ENCODE measurements at places on chromosomes 5 and 9. TPM values are rescaled to one million over a fixed set of nuclear protein-coding genes. Genes with fewer than 3 reads are reported as not detected.

DNA sequence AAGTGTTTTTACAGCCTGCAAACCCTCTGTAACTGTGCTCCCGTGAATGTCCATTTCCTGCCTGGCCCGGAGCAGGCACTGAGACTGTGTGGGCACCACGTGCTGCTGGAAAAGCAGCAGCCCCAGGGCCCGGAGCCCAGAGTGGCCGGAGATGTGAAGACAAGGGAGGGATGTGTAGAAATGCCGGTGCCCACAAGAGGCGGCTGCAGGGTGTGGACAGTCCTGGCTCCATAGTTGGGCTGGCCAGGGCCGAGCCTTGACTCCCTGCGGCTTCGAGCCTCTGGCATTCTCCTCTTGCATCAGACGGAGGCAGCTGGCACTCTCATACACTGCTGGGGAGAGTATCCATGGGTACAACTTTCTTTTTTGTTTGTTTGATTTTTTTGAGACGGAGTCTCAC is 13.2 kb upstream of the GFPT2 start:
- H3K27me3 ChIP-seq = no peaks in the 10 kb centered on the region

DNA sequence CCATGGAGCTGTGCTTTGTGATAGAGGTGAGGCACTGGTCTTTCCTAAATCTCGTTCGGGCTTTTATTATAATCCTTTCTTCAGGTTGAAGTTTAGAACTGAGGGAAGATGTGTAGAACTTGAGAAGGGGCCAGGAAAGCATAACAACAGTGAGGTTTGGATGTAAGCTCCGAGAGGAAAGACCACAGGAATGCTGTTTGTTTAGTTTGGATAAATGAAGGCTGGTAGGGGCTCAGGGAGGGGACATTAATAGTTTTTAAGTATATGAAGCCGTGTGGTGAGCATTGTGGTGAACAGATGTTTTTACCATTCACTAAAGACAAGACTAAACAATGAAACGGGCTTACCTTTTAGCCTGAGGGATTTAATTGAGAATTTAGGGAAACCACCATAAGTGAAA is 130.8 kb downstream of the ARHGAP26 start:
- H3K27me3 ChIP-seq = no peaks in the 10 kb centered on the region
- no peak overlapping the region for H3K27ac ChIP-seq
- H3K36me3 ChIP-seq = peaks cover 12% of the 10 kb centered on the region
- peaks cover 35% of the 10 kb centered on the region for H3K4me1 ChIP-seq
- DNase-seq = no peak

GRCh38 chr9:4743131-4743875 is 2.3 kb upstream of the AK3 start:
- DNase-seq = peak; percentile 32
- H3K27ac ChIP-seq = peak overlapping the region; percentile 46
- no peaks in the 10 kb centered on the region for H3K36me3 ChIP-seq

GRCh38 chr5:128538250-128539037 is 399 bp upstream of the FBN2 start:
- DNase-seq = peak; percentile 88
- H3K4me3 ChIP-seq = peak overlapping the region; percentile 79
- no peaks in the 10 kb centered on the region for H3K36me3 ChIP-seq
- peaks cover 68% of the 10 kb centered on the region for H3K27me3 ChIP-seq

- H3K4me3 ChIP-seq = peak overlapping the region; percentile 71
- 0 out of 2 replicates have a peak, but pooled peaks cover 3% of the 10 kb centered on the region for H3K36me3 ChIP-seq
- no peaks in the 10 kb centered on the region for H3K27me3 ChIP-seq
- no peak overlapping the region for H3K27ac ChIP-seq
Measured at GRCh38 chr9:83219154-83219923, 156.4 kb upstream of the RASEF start.

DNA sequence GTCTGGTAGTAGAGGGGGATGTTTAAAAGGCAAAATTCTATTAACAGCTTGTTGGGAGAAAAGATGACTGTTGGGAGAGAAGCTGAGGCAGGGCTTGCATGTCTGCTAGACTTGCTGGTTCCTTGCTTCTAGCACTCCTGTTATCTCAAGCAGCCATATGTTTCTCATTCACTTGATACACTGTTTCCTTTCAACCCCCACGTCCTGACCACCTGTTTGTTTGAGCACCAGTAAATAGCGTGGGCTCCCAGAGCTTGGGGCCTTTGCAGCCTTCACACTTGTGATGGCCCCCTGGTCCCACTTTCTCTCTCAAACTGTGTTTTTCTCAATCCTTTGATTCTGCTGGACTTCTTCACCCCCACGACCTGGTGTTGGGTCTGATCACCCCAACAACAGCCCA is 111.7 kb upstream of the TMEM161B start:
- H3K36me3 ChIP-seq = no peaks in the 10 kb centered on the region
- H3K27me3 ChIP-seq = no peaks in the 10 kb centered on the region
- DNase-seq = no peak
- no peak overlapping the region for H3K4me3 ChIP-seq
- no peak overlapping the region for H3K27ac ChIP-seq

DNA sequence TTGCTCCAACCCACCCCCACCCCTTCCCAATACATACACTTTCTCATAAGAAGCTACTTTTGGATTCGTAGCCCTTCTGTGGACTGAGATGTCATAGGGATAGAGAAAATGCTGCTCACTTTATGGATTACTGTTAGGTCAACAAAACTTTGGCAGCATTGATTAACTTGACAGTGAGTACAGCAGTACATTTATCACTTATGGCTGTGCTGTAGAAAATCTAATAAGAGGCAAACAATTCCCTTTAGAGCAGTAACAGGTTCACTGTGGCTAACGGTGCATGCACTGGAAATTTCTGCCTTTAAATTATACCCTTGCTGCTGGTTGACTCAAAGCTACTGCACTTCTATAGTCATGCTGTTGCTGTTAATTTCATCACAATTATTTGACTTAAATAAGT is 59.2 kb downstream of the PPIC start:
- no peak for DNase-seq
- H3K4me3 ChIP-seq = no peak overlapping the region
- H3K4me1 ChIP-seq = no peaks in the 10 kb centered on the region
- H3K36me3 ChIP-seq = no peaks in the 10 kb centered on the region
- H3K27ac ChIP-seq = no peak overlapping the region
- H3K27me3 ChIP-seq = no peaks in the 10 kb centered on the region

GRCh38 chr5:39462211-39462610 is 37.4 kb upstream of the DAB2 start:
- no peak overlapping the region for H3K4me3 ChIP-seq
- no peaks in the 10 kb centered on the region for H3K36me3 ChIP-seq
- no peak overlapping the region for H3K27ac ChIP-seq
- H3K4me1 ChIP-seq = no peaks in the 10 kb centered on the region

- peaks cover 57% of the 10 kb centered on the region for H3K4me1 ChIP-seq
- no peak overlapping the region for H3K27ac ChIP-seq
- peaks cover 45% of the 10 kb centered on the region for H3K27me3 ChIP-seq
- H3K4me3 ChIP-seq = no peak overlapping the region
- DNase-seq = peak; percentile 51
Measured at GRCh38 chr5:139692679-139693308, 44.6 kb downstream of the CXXC5 start.

SOHLH1 gene
- not detected for polyA plus RNA-seq

RNF208 gene
- polyA plus RNA-seq = 5.6 TPM

ZFYVE16 gene
- polyA plus RNA-seq = 26.6 TPM

MARCOL gene
- not detected for polyA plus RNA-seq

TEK gene
- 1.9 TPM for polyA plus RNA-seq

DBH gene
- 0.26 TPM for polyA plus RNA-seq

Measured in GM23338 (cell line).